ENCODE measurements at places on chromosomes 6 and 20.

GRCh38 chr6:52027699-52028098, 59.7 kb downstream of the PKHD1 start:
- no peak for DNase-seq

DNA sequence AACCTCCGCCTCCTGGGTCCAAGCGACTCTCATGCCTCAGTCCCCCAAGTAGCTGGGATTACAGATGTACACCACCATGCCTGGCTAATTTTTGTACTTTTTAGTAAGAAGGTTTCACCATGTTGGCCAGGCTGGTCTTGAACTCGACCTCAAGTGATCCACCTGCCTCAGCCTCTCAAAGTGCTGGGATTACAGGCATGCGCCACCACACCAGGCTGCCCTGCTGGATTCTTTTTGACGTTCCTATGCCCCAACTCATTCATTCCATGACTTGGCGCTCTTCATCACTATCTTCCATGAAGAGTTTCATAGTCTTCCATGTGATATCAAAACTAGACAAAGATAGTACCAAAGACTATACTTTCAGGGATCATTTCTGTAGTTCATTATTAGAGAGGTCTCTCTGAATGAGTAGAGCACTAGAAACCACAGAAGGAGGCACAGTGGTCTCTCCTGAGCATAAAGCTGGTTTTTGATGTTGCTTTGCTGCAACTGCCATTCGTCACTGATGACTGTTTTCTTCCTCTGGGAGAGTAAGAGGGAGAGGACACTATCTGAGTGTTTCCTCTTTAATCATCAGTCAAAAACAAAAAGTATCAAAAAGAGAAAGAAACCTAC, 23.5 kb downstream of the DNAAF9 start:
- no peak for DNase-seq

- no peak for DNase-seq
Observed at GRCh38 chr6:108732091-108732870, 115.9 kb upstream of the ARMC2 start.

GRCh38 chr20:40278673-40279072, 410.4 kb downstream of the MAFB start:
- no peak for DNase-seq

- DNase-seq, result no peak
Observed at GRCh38 chr20:45445805-45446562, 23.6 kb upstream of the WFDC2 start.

DNA sequence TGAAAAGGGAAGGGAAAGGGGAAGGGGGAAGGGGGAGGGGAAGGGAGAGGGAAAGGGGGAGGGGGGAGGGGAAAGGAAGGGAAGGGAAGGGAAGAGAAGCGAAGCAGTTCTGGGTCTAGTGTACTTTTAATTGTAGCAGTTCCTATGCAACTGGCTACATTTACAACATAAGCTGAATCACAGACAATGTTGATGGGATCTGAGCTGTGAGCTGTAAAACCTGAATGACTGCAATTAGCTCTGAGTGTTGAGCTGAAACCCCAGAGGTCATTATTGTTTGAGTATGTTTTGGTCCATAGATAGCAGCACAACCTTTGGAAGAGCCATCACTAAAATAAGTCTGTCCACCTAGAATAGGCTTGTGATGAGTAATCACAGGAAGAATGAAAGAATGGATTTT, 7.2 kb upstream of the ABHD12 start:
- DNase-seq, result no peak
